ENCODE measurements at places on chromosomes 7 and 10.

DNA sequence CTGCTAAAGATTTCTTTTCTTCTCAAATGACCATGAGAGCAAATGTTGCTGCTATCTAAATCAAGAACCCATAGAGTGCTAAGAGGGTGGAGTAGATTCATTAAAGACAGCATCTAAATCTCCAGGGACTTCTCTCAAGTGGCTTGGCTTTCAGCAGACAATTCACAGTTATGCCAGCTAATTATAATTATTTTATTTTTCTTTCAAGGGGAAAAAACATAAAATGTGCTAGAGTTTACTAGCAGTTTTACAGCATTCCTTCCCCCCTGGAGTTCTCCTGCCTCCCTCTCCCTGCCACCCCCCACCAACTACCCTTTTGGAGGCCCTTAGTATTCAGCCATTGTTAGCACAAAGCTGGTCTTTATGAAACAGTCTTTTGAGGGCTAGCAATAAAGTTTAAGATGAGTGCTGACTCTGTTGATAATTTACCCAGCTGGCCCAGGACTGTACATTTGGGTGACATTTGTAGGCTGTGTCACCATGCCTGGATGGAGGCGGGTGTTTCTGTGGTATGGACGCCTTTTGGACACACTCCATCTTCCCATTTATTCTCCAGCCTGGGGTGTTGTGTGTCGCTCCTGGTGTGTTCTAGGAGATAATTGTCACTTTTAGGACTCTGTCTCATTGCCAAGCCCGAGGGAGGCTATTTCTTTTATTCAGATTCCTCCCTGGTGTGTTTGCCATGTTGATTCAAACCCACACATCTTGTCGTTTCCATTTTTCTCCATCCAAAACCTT, 160.2 kb downstream of the CREB5 start:
- DNase-seq: peak; percentile 95

DNA sequence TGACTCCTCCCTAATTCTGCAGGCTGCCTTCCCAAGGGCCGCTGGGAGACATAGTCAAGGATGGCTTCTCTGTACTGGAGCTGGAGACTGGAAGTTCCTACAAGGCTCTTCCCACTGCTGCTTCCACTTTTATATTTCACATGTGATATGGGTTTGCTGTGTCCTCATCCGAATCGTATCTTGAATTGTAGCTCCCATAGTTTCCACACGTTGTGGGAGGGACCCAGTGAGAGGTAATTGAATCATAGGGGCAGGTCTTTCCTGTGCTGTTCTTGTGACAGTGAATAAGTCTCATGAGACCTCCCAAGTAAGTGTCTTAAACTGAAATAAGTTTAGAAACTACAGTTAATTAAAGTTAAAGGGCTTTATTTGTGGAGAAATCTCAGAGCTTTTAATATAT, 47.0 kb upstream of the BICC1 start:
- DNase-seq: no peak

DNA sequence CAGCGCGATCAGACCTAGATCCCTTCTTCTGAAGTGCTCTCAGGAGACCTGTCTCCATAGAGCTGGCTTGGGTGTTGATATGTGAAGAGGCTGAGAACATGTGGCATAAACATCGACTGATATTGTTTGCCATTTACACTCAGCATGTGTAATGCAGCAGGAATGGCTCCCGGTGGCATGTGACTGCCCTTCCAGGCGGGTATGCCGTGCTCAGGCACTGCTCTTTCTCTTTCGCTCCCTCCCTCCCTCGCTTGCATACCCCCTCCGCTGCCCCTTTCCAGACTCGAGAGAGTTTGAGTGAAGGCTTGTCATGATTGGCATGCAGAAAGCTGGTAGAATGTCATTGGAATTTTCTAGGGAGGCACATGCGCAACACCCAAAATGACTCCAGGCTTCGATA, 107.3 kb upstream of the PDCD4 start:
- no peak for DNase-seq

GRCh38 chr10:122419876-122420623, 34.4 kb upstream of the ARMS2 start:
- no peak for DNase-seq

GRCh38 chr10:77925795-77926565, 575 bp downstream of the DLG5 start:
- no peak for DNase-seq

DNA sequence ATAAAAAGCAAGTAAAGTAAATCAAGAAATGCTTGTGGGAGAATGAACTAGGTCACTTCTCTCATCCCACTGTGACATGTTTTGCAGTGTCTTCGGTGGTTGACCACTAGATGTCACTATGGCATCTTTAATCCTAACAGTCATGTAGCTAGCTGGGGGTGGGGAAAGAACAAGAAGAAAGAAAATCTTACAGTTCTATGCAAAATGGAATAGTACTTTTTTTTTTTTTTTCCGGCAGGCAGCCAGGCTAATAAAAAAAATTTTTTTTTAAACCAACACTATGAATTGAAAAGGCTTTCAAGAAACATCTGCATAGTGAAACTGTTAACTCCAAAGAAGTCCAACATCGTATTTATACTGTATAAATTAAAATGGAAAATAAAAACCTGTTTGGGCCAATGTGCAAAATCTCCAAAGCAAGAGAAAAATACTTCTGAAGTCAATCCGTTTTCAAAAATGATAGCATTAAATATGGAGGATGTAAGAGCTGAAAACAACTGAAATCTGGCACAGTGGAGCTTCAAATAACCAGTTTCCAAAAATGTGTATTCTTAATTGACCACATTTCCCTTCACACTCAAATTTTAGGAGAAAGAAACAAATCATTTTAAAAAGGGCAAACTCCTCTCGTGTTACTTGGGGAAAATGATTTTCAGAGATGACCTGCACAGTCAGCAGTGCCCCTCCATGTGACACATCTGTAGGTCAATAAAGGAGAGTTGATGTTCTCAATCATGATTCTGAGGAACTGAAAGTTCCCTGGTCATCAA, 38.5 kb downstream of the CDK1 start:
- DNase-seq: no peak

DNA sequence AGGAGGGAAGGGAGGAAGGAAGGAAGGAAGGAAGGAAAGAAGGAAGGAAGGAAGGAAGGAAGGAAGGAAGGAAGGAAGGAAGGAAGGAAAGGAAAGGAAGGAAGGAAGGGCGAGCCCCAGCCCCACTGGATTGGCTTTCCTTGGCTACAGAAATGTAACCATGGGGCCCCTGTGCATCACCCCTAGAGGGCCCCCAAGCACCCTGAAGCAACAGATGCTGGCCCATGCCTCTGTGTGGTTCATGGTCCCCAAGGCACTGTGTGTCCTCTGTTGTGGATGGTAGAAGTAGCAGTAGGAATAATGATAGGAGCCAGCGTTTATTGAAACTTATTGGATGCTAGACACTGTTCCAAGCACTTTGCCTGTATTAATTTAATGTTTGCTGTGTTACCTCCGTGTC, 116.6 kb upstream of the MACROH2A2 start:
- no peak for DNase-seq

DNA sequence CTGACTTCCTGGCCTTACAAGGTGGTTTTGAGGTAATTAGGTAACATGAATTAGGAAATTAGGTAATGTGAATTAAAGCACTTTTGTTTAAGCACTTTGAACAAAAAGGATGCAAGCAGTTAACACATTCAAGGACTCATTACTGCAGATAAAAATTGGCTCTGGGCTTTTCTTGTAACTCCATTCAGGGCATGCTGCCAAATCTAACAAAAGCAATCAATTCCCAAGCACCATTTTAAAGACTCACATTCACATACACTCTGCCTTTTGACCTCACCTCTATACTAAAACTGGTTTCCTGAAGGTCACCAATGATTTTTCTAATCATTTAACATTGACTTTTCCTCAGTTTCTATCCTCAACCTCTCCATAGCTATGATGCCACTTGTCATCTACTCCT, 251.2 kb upstream of the RHOBTB1 start:
- no peak for DNase-seq

- peak; percentile 12 for DNase-seq
These were observed at the start of gene TLL2 for GRCh38 chr10:96513698-96514561. Gene TLL2, minus strand, starts transcription at chr10:96513926. Its CDS starts 241 bp downstream, at chr10:96513685.

- DNase-seq: no peak
These were observed 76.1 kb upstream of the PDSS1 start for GRCh38 chr10:26621243-26621888.

- DNase-seq: no peak
These were observed 17.5 kb upstream of the OTUD1 start for GRCh38 chr10:23421397-23421796.

DNA sequence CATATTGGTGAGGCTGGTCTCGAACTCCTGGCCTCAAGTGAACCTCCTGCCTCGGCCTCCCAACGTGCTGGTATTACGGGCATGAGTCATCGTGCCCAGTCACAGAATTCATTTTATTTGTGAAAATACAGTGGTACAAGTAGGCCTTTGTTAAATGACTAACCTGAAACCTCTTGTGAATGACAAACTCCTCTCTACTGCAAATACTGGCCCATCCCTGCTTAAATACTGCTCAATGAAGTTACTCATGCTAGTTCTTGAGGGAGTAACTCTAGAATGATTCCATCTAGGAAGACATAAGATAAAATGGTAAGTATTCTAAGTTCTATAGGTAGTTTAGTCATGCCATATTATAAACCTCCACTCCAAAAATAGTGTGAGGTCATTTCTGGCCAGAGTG, 80.7 kb downstream of the UBE2H start:
- DNase-seq: no peak

DNA sequence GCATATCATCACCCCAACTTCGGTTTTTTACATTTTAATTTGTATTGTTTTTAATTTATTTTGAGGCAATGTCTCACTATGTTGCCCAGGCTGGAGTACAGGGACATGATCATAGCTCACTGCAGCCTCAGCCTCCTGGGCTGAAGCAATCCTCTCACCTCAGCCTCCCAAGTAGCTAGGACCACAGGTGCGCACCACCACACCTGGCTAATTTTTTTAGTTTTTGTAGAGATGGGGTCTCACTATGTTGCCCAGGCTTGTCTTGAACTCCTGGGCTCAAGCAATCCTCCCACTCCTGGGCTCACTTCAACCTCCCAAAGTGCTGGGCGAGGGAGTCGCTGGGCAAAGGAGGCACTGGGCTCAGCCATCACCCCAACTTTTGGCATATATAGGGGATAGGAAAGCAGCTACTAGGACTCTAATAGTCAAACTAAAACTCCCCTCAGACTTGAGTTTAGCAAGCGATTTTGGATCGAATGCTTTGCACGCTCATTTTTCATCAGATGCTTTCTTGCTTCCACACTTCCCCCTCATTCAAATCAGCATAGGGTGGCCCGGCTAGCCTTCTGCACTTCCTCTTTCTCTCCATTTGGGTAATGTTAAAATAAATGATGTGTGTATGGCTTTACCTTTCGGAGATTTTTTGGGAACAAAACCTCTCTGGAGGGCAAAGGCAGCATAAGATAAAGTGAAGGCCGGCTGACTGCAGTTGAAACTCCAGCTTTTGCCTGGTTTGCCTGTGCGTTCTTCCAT, 20.8 kb upstream of the NMT2 start:
- DNase-seq: no peak

- no peak for DNase-seq
These were observed 442.0 kb upstream of the ANKRD30A start for GRCh38 chr10:36683421-36683820.

- no peak for DNase-seq
These were observed 21.1 kb upstream of the MAP3K8 start for GRCh38 chr10:30412901-30413300.

GRCh38 chr7:140506788-140507464, 27.6 kb upstream of the MKRN1 start:
- DNase-seq: peak; percentile 93

DNA sequence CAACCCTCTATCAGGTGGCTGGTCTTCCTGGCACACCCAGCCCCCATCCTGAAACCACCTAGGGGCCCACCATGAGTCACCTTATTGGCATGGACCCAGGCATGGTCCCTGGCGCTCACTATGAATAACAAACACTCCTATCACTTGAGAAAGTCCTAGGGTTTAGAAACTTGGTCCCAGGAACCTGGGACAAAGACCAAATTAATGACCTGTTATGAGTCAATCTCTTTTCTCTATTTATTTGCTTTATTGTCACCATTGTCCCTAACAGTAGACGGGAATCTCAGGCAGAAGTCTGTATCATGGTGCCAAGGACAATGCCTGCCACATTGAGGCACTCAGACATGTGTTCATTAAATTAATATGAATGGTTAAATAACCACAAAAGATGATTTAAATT, 599.6 kb upstream of the C7orf33 start:
- no peak for DNase-seq

- DNase-seq: no peak
These were observed 30.1 kb downstream of the BPGM start for GRCh38 chr7:134676743-134677142.

DNA sequence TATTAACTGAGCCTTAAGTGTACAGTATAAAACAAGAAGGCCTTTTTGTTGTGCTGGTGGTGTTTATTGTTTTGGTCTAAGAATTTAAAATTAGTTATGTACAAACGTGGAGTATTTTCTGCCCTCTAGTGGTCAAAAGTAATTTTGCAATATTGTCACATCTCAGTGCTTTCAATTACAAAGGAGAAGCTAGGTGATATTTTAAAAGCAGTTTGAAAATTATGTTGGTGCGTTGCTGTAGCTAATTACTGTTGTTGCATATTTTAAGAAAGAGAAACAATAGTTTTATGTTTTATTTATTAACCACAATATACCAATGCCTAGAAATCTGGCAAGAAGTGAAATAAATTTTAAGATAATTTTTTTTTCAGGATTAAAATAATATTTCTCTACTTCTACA, 11.4 kb downstream of the NPVF start:
- no peak for DNase-seq

DNA sequence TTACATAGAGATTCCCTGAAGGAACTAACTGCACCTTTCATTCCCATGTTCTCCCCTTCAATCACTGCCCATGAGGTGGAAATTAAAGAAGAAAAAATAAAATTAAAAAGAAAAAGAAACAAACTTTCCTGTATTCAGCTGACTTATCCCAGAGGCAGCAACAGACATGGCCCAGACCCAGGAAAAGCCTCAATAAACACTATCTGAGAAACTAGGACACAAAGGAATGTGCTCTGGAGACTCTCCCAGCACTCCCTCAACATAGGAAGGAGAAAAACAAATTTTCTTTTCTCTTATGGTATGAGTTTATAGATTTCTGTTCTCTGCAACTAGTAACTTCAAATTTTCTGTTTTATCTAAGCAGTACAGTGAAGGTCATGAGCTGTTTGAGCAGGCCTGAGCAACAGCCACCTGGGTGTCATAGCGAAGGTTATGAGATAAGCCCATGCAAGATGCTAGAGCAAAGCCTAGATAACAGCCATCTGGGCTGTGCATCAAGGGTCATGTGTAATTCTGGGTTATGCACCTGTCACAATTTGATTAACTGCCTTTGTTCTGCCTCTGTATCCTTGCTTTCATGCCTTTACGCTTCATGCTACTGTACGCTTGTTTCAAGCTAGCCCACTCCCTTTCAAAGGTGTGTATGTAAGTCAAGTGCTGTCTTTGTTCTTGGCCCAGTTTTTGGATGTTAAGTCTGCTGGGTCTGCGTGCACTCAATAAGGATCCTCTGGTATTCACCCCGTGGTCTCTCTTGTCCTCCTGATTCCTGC, 11.0 kb upstream of the OR6B1 start:
- no peak for DNase-seq

- DNase-seq: no peak
These were observed 792.6 kb upstream of the C7orf33 start for GRCh38 chr7:147798001-147798400.
